ENCODE measurements at places on chromosomes 6 and 20.

DNA sequence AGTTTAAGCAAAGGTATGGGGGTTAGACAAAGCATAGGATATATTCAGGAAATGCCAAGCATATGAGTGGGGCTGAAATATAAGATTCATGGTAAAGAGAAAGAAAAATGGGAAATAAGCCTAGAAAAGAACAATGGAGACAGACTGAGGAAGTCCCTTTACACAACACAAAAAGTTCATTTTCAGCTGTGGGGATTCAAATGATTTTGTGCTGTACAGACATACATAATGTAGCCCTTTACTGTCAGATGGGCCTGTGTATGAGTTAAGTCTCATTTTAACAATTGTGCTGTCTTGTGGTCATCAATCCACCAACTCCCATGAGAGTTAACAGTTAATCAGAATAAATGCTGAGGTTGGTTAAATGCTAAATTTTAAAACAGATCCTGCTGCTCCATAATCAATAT, 37.2 kb downstream of the REV3L start:
- no peak for DNase-seq

GRCh38 chr6:121816361-121816760, 380.9 kb downstream of the GJA1 start:
- no peak for DNase-seq

DNA sequence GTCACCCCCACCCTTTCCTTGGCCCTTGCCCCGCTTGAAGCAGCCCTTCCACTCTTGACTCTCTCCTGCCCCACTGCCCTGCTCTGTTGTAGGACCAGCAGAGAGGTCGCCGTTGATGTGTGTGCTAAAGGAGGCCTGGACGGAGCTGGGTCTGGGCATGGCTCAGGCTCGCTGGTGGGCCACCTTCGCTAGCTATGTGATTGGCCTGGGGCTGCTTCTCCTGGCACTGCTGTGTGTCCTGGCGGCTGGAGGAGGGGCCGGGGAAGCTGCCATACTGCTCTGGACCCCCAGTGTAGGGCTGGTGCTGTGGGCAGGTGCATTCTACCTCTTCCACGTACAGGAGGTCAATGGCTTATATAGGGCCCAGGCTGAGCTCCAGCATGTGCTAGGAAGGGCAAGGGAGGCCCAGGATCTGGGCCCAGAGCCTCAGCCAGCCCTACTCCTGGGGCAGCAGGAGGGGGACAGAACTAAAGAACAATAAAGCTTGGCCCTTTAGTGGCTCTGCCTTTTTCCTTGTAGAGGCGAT, 3.0 kb downstream of the SMPD2 start:
- DNase-seq, result no peak

DNA sequence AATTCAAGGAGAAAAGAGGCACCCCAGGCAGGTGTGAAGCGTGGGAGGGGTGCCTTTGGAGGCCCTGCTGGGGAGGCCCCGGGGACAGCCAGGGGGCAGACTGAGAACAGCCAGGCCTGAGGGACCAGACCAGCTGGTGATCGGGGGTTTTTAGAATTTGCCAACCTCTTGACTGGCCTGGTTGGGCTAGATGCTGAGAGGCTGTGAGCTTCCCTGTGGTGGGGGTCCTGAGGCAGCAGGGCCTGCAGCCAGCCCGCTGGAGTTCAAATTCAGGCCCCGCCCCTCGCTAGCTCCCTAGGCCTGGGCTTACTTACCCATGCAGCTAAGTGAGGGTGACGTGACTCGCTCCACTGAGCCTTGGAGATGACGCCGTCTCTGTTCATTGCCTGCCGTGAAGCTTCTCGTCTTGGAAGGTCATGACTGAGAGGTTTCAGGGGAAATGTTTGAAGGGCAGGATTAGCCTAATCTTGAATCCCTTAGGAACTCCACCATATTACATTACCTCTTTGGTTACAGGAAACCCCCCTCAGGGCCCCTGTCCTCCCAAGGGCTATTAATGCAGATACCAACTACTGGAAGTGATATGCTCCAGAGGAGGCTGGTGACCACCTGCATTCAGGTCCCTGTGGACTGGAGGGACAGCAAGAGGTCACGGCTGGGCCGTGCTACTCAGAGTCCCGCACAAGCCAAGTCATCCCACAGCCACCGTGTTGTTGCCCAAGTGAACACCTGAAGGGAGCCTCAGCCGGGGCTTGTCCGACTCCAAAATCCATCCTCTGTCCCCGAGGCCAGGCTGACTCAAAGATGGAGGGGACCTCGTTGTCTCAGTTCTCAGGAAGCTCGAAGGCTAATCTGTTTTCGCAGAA, 73.9 kb upstream of the DUSP22 start:
- no peak for DNase-seq

GRCh38 chr6:164148788-164149187, 734.3 kb downstream of the QKI start:
- DNase-seq, result no peak

DNA sequence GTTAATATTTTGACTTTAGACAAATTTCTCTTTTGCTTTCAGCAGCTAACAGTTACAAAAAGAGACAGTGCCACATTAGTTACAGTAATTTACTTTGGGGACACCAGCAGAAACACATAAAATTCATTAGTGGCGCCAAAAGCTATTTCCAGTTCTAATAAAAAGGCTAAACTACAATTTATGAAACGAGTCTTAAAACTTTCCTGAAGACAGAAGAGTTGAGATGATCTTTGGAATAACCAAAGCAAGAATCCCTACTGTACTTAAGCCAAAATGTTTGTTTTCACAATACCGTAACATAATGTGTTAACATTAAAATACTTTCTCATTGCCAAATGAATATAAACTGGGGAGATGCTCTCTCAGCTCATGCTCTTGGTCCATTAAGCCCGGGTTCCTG, 350.2 kb upstream of the AGPAT4 start:
- DNase-seq, result no peak

GRCh38 chr20:52809003-52809402, 163.2 kb upstream of the TSHZ2 start:
- no peak for DNase-seq

GRCh38 chr6:83589076-83589475, 76.7 kb downstream of the PRSS35 start:
- no peak for DNase-seq

GRCh38 chr20:56247954-56248782, at the start of gene MC3R:
TSS of gene MC3R (plus strand) at chr20:56248732. CDS start at chr20:56248844, 112 bp downstream.
- peak; percentile 46 for DNase-seq

- DNase-seq, result no peak
These were observed 207.4 kb upstream of the ZNF217 start for GRCh38 chr20:53800883-53801604.

- no peak for DNase-seq
These were observed 33.2 kb downstream of the PSMG4 start for GRCh38 chr6:3291987-3292386.
